CD4-positive, alpha-beta T cell treated with Interleukin-17A for 4 hours (primary cell): ENCODE measurements at places on chromosomes 7 and 10.

- no peak for DNase-seq
These were observed 266.3 kb downstream of the AHR start for GRCh38 chr7:17564678-17565212.

DNA sequence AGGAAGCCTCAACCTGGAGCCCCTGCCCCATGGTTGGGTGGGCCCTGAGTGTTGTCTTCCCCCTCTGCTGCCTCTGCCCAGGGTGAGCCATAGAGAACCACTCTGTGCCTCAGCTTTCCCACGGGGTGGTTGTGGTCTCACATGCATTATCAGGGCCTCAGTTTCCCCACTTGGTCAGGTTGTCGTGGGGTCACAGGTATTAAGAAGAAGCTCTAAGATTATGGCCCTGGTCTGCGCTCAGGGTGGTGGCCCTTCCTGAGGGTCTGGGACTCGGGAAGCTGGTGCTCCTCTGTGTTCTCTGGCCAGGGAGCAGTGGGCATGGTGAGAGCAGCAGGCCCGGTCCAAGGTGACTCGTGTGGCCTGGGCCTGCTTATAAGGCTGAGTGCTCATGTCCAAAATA is 17.8 kb downstream of the LRRC27 start:
- no peak for DNase-seq

GRCh38 chr10:64468219-64468618 is 947.0 kb downstream of the REEP3 start:
- DNase-seq = no peak

GRCh38 chr10:113534423-113534822 is 18.4 kb upstream of the HABP2 start:
- no peak for DNase-seq
